SJSA1 (cell line): ENCODE measurements at places on chromosomes 13 and 19. TPM values are rescaled to one million over a fixed set of nuclear protein-coding genes. Genes with fewer than 3 reads are reported as not detected.

Gene ABCA7
- total RNA-seq, result 0.82 and 3.9 TPM in 2 replicates

GRCh38 chr19:28489126-28489660 lies 723.8 kb downstream of the UQCRFS1 start:
- no peak overlapping the region for H3K27ac ChIP-seq
- no peaks in the 10 kb centered on the region for H3K36me3 ChIP-seq
- no peaks in the 10 kb centered on the region for H3K27me3 ChIP-seq
- H3K4me1 ChIP-seq, result no peaks in the 10 kb centered on the region
- no peak overlapping the region for H3K4me3 ChIP-seq

- no peak for DNase-seq
- H3K4me3 ChIP-seq, result no peak overlapping the region
- H3K4me1 ChIP-seq, result no peaks in the 10 kb centered on the region
- H3K27me3 ChIP-seq, result peaks cover 32% of the 10 kb centered on the region
Measured at GRCh38 chr19:53892981-53893325, 11.0 kb downstream of the PRKCG start.

- no peaks in the 10 kb centered on the region for H3K27me3 ChIP-seq
- no peak overlapping the region for H3K27ac ChIP-seq
- H3K4me3 ChIP-seq, result no peak overlapping the region
- DNase-seq, result no peak
- no peaks in the 10 kb centered on the region for H3K4me1 ChIP-seq
- no peaks in the 10 kb centered on the region for H3K36me3 ChIP-seq
Measured at GRCh38 chr13:51325837-51326236, 13.7 kb upstream of the SERPINE3 start.

Gene RASGRP4
- total RNA-seq, result not detected in 2 replicates

Gene OR7A17
- not detected in 2 replicates for total RNA-seq

DNA sequence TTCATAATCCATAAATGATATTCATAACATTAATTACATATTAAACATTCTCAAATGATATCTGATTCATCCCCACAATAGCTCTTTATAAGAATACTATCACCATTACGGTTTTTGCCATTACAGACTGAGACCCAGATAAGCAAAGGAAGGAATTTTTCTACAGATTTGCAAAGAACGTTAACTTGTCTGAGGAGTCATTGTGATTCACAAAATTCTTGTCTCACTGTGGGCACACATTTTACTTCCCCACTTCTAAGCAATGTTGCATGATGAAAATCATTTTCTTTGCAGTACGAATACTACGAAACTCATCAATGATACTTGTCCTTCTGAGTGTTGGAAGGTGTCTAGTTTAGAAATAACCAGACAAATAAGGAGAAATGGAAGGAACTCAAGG lies 70.1 kb downstream of the NALCN start:
- no peak overlapping the region for H3K4me3 ChIP-seq
- DNase-seq, result no peak
- H3K27ac ChIP-seq, result no peak overlapping the region
- no peaks in the 10 kb centered on the region for H3K27me3 ChIP-seq
- H3K36me3 ChIP-seq, result no peaks in the 10 kb centered on the region

Gene OR10H1
- not detected in 2 replicates for total RNA-seq

Gene SMIM17
- total RNA-seq, result 0.45 TPM in 1 of 2 replicates, not detected in the other

DNA sequence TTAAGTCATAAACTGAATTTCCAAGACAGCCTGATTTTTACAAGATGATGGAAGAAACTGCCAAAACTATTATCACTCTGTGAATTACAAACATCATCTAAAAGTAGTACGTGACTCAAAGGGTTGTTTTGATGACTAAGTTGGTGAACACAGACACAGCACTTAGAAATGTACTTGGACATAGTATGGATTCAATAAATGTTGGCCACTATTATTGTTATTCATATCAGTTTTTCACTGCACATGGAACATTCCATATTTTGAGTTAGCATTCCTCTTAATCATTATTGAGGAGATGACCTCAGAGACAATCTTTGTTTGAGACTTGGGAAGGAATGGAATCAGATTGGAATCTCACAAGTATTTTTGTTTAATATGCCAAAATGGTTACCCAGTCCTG lies 172.9 kb downstream of the OXGR1 start:
- DNase-seq, result no peak
- H3K4me3 ChIP-seq, result no peak overlapping the region
- H3K27ac ChIP-seq, result no peak overlapping the region
- H3K4me1 ChIP-seq, result no peaks in the 10 kb centered on the region
- H3K27me3 ChIP-seq, result no peaks in the 10 kb centered on the region
- H3K36me3 ChIP-seq, result no peaks in the 10 kb centered on the region

DNA sequence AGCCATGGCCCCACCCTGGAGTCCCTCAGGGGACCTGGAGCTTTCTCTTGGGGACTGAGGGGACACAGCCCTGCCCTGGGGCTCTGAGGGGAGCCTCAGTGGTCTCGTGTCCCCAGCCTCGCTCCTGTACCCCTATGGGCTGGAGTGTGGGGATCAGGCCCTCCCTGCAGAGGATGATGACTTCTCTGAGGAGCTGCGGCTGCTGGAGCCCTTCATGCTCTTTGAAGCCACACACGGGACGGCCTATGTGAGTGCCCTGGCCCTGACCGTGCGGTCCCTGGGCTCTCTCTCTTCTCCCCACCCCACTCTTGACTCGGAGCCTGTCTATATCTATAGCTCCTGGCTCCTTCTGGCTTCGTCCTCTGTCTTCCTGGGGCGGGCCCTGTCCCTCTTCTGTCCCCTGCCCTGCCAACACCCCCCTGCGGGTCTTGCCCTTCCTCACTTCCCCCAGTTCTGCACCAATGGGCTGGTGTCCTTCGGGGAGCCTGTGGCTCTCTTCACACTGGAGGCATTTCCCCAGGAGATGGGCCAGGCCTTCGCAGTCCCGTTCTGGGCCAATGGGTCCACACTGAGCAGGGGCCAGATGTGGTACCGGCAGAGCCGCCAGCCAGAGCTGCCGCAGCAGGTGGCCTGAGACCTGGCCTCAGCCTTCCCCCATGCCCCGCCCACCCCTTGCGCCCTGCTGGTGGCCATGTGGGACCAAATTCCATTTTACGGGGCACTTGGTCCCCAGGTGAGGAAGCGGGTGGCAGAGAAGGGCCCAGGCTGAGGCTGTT lies 33.1 kb downstream of the HPN start:
- H3K4me1 ChIP-seq, result no peaks in the 10 kb centered on the region
- no peak overlapping the region for H3K4me3 ChIP-seq
- DNase-seq, result no peak
- no peaks in the 10 kb centered on the region for H3K36me3 ChIP-seq

DNA sequence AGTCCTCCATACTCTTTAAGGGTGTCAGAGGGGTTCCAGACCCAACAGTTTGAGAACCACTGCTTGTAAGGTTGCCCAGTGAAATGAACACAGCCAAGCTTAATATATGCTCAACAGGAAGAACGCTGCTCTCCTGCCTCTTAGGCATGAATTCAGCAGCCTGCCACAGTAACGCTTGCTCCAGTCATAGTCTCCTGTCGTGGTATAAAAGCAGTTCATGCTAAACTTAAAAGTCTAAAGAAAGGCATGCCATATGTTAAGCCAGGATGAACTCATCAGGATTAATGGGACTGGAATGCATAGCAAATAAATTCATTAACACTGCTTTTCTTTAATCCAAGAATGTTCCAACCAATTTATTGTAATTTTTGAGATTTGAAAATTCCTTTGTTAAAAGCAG lies 38.7 kb downstream of the SLC7A1 start:
- no peaks in the 10 kb centered on the region; the same call in 1 of the 2 replicates for H3K4me1 ChIP-seq
- H3K4me3 ChIP-seq, result no peak overlapping the region
- no peaks in the 10 kb centered on the region for H3K27me3 ChIP-seq

DNA sequence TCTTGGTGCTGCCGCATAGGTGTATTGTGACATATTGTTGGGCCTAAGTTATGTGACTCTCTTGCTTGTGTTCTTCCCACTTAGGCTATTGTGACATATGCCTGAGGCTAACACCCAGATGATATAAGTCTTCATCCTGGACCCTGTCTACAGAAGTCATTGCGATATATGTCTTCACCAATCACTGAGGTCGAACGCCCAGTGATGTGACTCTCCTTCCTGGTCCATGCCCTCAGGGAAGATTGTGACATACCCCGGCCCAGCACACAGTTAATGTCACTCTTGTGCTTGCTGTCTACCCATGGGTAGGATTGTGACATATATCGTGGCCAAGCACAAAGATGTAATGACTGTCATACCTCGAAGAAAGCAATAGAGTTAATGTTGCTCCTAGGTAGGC lies 16.9 kb upstream of the ZNF730 start:
- H3K4me3 ChIP-seq, result no peak overlapping the region
- no peak for DNase-seq
- H3K4me1 ChIP-seq, result no peaks in the 10 kb centered on the region

DNA sequence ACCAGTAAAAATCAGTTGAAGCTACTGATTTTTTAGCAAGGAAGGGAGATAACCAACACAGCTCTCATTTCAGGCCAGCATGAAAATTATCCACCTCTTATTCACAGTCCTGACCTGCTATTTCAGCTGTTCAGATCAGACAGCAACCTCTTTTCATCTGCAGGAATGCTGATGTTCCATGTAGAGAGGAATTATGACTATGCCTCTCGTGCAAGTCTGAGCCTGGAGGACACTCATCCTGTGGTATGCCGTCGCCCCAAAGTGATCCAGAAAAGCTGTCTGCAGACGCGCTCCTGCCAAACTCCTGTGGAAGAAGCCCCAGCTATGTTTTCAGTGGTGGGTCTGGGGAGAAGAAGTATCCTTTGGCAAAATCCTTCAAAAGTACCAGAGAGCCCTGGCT lies 563.5 kb upstream of the SLITRK1 start:
- H3K27me3 ChIP-seq, result no peaks in the 10 kb centered on the region
- DNase-seq, result no peak
- no peaks in the 10 kb centered on the region for H3K36me3 ChIP-seq
- no peaks in the 10 kb centered on the region for H3K4me1 ChIP-seq
- no peak overlapping the region for H3K27ac ChIP-seq
- no peak overlapping the region for H3K4me3 ChIP-seq

GRCh38 chr19:56748378-56748777 lies 76.8 kb upstream of the ZNF835 start:
- no peak overlapping the region for H3K4me3 ChIP-seq
- DNase-seq, result no peak
- no peaks in the 10 kb centered on the region for H3K27me3 ChIP-seq
- no peaks in the 10 kb centered on the region for H3K36me3 ChIP-seq
- H3K4me1 ChIP-seq, result no peaks in the 10 kb centered on the region

DNA sequence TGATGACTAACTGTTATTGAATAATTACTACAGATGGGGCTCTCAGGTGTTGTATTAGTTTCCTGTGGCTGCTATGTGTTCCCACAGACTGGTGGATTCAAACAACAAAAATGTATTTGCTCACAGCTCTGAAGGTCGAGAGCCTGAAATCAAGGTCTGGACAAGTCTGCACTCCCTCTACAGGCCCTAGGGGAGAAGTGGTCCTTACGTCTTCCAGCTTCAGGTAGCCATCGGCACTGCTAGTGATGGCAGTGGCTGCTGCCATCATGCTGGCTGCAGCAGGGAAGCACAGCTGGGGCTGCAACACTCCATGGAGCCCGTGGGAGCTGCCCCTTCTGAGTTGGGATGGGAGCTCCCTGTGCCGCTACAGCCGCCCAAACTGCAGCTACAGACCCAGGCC lies 1.9 kb downstream of the TEX26 start:
- no peaks in the 10 kb centered on the region for H3K4me1 ChIP-seq
- H3K36me3 ChIP-seq, result no peaks in the 10 kb centered on the region
- DNase-seq, result no peak
- H3K4me3 ChIP-seq, result no peak overlapping the region
- H3K27ac ChIP-seq, result no peak overlapping the region

Gene NCCRP1
- total RNA-seq, result not detected in 2 replicates

Gene CEACAM19
- 0.06 and 1.6 TPM in 2 replicates for total RNA-seq

Gene SIGLEC5
- total RNA-seq, result not detected in 2 replicates

DNA sequence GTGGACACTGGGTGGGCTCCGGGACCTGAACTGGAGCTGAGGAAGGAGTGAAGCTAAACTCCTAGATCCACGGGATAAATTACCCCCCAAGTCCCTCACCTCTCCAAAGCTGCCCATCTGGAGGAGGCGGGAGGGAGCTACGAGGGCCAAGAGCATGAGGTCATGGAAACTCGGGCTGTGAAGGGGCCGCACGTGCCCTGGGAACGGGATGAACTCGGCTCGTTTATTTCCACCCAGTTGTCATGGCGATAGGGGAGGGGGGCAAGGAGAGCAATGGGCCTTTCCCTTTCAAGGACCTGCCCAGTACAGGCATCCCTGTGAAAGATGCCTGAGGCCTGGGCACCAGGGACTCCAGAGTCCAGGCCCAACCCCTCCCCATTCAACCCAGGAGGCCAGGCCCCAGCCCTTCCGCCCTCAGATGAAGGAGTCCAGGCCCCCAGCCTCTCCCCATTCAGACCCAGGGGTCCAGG lies 3.8 kb downstream of the PPP1R12C start:
- H3K36me3 ChIP-seq, result peaks cover 29% of the 10 kb centered on the region
- H3K27me3 ChIP-seq, result no peaks in the 10 kb centered on the region
- DNase-seq, result peak; percentile 17
- peaks cover 19% of the 10 kb centered on the region for H3K4me1 ChIP-seq
- no peak overlapping the region for H3K4me3 ChIP-seq

DNA sequence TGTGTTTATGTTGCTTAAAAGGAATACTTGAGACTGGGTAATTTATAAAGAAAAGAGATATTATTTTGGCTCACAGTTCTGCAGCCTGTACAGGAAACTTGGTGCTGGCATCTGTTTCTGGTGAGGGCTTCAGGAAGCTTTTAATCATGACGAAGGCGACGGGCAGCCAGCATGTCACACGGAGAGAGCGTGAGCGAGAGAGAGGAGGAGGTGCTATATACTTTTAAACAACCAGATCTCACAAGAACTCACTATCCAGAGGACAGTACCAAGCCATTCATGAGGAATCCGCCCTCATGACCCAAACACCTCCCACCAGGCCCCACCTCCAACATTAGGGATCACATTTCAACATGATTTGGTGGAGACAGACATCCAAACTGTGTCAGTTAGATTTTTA lies 163.4 kb upstream of the TSC22D1 start:
- H3K27me3 ChIP-seq, result no peaks in the 10 kb centered on the region
- no peaks in the 10 kb centered on the region for H3K36me3 ChIP-seq
- H3K27ac ChIP-seq, result no peak overlapping the region
- no peak overlapping the region for H3K4me3 ChIP-seq
- no peak for DNase-seq

DNA sequence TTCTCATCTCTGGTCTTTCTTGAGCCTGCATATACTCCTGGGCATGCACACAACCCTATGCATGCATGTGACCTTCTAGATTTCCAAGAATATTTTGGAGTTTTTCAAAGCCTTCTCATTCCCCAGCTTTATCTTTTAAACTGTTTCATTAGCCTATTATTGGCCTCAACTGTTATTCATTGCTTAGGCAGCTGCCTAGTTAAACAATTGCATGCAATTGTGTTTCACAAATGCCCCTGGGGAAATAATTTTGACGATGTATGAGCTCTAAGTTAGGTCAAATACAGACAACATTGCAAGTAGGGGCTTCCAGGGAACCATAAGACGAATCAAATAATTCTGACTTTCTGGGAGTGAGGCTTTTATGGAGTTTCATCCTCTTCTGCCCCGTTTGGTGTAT lies 2.3 kb upstream of the UPK1A start:
- no peak for DNase-seq
- H3K27me3 ChIP-seq, result no peaks in the 10 kb centered on the region
- H3K4me1 ChIP-seq, result no peaks in the 10 kb centered on the region
- no peak overlapping the region for H3K27ac ChIP-seq
- H3K4me3 ChIP-seq, result no peak overlapping the region

Gene TEX29
- total RNA-seq, result 0.82 TPM in 1 of 2 replicates, not detected in the other

- H3K27ac ChIP-seq, result no peak overlapping the region
- no peak for DNase-seq
Measured at GRCh38 chr19:29380581-29380980, 145.2 kb upstream of the VSTM2B start.

Gene KCNN4
- 1.6 and 5.1 TPM in 2 replicates for total RNA-seq

GRCh38 chr19:1752757-1753728 lies at the start of gene ONECUT3:
Gene ONECUT3, plus strand, starts transcription at chr19:1753506. Its CDS starts 157 bp downstream, at chr19:1753663.
- H3K36me3 ChIP-seq, result no peaks in the 10 kb centered on the region
- no peak within 1 kb of the TSS for H3K4me3 ChIP-seq
- H3K27me3 ChIP-seq, result peaks cover 91% of the 10 kb centered on the region
- no peak within 1 kb of the TSS for H3K27ac ChIP-seq
